ENCODE measurements at places on chromosomes 2 and 18.
A peak's percentile ranks its signal among the peaks of the same experiment; 100 is the strongest.

DNA sequence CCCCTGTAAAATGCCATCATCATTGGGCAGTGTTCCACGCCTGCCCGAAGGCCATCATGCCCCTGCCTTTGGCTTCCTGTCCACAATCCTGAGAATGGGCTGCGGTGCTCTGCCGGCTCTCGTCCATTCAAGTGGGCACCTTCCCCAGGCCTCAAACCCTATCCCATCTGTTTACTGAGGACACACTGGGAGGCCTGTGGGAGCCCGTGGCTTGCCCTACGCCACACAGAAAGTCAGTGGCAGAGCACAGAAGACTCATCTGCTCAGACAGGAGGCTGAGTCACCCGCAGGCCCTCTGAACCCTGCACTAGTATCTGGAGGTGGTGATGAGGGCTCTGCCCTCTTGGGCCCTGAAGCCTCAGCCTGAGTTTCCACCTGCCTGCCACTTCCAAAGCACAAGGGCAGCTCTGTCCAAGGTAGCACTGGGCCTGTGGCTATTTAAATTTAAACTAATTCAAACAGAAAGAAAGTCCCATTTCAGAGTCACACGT, 19.1 kb upstream of the ANKRD53 start:
- DNase-seq = no peak

GRCh38 chr2:68714866-68715265, 19.7 kb upstream of the ARHGAP25 start:
- DNase-seq = no peak

- no peak for DNase-seq
Observed at GRCh38 chr2:12363138-12363537, 353.6 kb upstream of the TRIB2 start.

GRCh38 chr2:34244195-34244594, 645.1 kb upstream of the FAM98A start:
- DNase-seq = no peak

DNA sequence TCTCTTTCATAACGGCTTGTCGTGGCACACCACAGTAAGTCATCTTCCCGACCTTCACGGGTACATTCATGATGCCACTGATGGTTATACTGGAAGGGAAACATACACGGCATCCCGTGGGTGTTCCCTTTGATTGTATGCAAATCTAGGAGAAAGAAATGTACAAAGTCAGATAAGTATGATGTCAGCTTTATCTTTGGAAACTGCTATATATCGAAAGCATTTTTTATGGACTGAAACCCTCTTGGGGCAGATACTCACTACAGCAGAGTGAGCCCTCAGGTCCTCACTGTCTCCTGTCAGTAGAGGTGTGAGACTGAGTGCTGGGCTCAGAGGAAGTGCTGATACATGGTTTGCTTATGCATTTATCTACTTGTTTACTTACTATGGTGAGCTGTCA, 20.4 kb downstream of the PLA2R1 start:
- DNase-seq = no peak

GRCh38 chr2:55357927-55358326, 61.7 kb downstream of the CCDC88A start:
- no peak for DNase-seq

DNA sequence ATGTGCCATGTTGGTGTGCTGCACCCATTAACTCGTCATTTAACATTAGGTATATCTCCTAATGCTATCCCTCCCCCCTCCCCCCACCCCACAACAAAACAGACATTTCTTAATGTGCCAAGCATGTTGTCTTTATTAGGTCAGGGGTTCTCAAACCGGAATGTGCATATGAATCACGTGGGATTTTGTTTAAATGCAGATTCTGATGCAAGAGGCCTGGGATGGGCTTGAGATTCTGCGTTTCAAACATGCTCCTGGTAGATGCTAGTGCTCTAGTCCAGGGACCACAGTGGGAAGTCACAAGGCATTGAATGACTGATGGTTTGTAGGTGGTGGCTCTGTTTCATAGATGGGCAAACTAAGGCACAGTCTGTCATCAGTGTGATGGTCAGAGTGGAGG, 184.7 kb downstream of the SMAD7 start:
- DNase-seq = no peak

DNA sequence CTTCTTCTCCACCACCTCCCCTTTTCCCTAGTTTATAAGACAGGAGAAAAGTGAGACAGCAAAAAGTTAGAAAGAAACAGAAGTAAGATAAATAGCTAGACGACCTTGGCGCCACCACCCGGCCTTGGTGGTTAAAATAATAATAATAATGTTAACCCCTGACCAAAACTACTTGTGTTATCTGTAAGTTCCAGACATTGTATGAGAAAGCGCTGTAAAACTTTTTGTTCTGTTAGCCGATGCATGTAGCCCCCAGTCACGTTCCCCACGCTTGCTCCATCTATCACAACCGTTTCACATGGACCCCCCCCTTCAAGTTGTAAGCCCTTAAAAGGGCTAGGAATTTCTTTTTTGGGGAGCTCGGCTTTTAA, 1.5 kb upstream of the BUB1 start:
- no peak for DNase-seq

DNA sequence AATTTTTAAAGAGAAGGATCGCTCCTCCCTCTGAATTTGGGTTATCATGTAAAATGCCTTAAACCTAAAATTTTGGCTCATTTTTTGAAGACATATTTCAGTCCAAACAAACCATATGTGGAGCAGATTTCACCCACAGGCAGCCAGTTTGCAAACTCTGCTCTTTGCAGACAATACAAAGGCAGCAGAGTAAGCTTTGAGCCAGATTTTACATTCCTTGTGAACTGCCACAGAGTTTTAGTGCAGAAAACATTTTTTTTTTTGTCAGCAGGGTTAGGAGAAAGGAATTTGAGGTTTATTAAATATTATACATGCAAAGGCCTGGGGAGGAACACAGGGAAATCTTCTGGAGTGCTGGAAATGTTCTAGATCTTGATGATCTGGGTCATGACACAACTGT, 171.9 kb upstream of the FN1 start:
- DNase-seq = no peak

DNA sequence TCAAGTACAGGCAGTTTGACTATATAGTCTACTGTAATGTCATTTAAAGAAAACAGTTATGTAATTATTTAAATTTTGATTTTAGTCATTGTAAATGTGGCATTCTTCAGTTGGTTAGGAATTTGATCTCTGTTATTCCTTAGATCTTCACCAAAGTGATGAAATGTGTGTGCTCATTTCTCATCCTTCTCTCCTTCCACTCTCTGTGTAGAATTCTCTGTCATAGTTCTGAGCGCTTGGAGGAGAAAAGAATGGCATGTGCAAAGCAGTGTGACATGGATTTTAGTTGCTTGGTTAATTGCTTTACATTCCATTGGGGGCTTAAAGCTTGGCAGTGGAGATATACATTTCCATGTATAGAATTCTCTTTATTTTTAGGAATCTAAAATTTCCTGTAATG, 14.8 kb downstream of the PIK3C3 start:
- DNase-seq = no peak

- no peak for DNase-seq
Observed at GRCh38 chr2:16405551-16405950, 260.1 kb downstream of the CYRIA start.

- DNase-seq = no peak
Observed at GRCh38 chr2:37637985-37638384, 33.5 kb downstream of the CDC42EP3 start.

DNA sequence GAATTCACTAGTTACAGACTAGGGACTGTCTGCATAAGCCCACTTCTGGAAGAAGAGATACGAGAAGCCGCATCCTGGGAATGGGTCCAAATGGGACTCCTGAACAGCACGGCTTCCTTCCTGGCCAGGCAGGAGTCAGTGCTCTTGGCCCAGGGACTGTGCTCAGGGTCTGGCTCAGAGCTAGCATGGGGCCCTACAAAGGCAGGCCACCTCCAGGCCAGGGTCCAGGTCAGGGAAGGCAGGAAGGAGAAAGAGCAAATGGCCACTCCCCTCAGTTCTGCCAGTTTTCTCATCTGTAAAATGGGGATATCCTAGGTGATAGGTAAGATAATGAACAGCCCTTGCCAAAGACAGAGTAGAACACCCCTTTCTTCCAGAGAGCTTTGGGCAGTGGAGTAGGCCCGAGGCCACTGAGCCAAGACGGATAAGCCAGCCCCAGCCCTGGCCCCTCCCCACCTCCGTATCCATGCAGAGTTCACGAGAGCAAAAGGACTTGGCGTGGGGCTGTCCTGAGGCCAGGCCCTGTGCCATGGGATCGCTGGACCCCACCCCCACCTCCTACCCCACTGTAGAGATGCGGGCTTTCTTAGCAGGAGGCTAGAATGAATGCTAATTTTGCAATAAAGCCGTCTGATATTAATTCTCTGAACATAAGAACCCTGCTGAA, 190.1 kb downstream of the MGAT5 start:
- DNase-seq = no peak

GRCh38 chr2:46268196-46268595, 29.0 kb upstream of the EPAS1 start:
- DNase-seq = no peak

DNA sequence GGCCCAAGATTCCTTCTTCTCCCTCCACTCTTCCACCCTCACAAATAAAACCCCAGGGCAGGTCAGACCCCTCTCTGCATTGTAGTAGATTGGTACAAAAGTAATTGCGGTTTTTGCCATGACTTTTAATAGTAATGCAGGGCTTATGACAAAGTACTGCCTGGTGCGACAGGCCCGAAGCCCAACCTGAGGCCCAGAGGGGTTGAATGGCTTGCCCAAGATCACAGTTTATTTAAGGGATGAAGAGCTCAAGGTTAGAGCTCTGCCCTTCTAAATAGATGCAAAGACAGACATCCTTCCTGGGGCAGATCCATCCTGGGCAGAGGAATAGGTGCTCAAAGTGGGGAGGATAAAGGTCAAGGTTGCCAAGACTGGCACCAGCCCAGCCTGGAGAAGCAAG, 899 bp upstream of the PSTPIP2 start:
- no peak for DNase-seq

DNA sequence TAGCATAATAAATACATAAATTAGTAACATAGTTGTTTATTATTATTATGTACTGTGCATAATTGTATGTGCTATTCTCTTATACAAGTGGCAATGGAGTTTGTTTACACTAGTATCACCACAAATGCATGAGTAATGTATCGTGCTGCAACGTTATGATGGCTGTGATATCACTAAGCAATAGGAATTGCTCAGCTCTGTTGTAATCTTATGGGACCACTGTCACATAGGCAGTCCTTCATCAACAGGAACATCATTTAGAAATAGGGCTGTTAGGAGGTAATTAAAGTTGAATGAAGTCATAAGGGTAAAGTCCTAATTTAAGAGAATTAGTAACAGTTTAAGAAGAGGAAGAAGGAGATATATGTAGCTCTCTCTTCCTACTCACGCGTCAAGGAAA, 33.8 kb downstream of the TEX51 start:
- no peak for DNase-seq

- DNase-seq = no peak
Observed at GRCh38 chr18:10190564-10190963, 263.9 kb upstream of the APCDD1 start.

- no peak for DNase-seq
Observed at GRCh38 chr2:210113614-210114235, 57.5 kb downstream of the KANSL1L start.

DNA sequence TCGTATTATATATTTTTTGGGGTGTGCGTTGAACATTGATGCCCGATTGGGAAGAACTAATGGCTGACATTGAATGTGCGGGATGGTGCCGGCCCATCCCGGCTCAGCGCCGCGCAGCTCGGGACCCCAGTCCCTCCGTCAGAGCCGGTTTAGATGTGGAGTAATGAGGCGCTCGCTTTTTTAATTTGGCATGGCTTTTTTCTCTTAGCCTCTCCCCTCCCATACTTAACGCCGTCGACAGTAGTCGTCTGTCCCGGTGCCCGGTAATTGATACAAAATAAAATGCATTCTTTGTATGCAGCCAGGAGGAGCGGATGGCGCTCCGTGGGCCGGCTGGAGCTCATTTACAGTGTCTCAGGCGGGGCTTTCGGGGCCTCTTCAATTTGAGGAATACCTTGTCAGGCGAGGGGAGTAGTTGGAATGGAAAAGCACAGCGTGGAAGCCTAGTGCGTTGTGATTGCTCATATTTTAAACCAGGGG, 209.2 kb downstream of the GBX2 start:
- no peak for DNase-seq

- peak; percentile 64 for DNase-seq
Observed at GRCh38 chr2:28359222-28360057, 33.2 kb upstream of the FOSL2 start.

GRCh38 chr18:31241900-31242409, 76.0 kb upstream of the DSG1 start:
- no peak for DNase-seq

DNA sequence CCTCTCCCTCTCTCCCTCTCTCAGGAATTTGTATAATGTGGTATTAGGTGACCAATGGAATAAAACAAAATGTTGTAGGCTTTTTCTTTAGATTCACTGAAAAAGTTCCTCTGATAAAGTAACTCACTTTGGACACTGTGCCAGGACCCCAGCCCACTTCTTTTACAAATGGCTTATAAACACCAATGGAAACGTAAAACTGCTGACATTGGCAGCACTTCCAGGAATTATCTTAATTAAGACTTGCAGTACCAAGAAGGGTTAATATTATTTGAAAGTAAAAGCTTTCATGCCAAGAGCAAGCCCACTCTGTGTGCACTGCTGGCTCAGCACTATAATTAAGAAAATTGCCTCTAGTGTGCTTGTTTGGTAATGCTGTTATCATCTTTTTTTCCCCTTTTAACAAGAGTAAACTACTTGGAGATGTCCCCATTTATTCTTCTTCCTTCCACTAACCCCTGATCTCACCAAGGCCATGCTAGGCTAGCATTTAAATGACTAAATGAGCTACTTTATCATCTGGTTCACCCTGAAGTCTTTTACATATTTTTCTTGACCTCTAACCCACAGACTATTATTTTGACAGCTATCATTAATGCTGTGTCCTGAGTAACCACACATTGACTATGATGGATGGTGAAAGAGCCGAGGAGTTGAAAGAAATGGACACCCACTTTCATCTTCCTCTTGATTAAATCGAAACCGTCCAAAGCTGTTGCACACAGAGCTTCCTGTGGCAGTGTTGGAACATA, 232.2 kb upstream of the ETAA1 start:
- DNase-seq = no peak

Measured in stimulated activated CD8-positive, alpha-beta memory T cell treated with anti-CD3 and anti-CD28 coated beads, Interleukin-2, amount 100 ng/mL, for 1 hour (primary cell).